ENCODE measurements at places on chromosomes 11 and 22.

DNA sequence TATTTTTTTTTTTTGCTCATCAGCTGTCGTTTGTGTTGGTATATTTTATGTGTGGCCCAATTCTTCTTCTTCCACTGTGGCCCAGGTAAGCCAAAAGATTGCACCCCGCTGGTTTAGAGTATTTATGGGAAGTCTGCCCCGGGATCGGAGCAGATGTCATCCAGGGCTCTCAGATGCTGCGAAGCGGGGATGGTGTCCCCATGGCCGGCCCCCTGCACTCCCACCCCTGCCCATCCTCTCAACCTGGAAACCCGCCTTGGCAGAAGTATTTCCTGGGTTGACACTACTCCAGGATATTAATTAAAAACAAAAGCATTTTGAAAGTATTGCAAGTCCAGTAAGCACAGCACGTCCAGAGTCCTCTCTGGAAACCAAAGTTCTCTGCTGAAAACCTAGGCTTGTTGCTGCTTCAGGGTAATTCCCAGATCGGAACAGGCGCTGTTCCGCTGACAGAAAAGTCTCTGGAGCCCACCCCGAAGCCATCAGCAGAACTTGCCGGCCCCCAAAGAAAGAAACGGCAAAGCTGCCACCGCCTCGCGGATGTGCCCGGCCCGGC is 833 bp downstream of the SCUBE2 start:
- peak; percentile 8 for DNase-seq

- peak; percentile 79 for DNase-seq
Observed at GRCh38 chr11:69280451-69280850, 13.5 kb upstream of the MYEOV start.

- no peak for DNase-seq
Observed at GRCh38 chr22:39658367-39658766, 87.8 kb downstream of the CACNA1I start.

DNA sequence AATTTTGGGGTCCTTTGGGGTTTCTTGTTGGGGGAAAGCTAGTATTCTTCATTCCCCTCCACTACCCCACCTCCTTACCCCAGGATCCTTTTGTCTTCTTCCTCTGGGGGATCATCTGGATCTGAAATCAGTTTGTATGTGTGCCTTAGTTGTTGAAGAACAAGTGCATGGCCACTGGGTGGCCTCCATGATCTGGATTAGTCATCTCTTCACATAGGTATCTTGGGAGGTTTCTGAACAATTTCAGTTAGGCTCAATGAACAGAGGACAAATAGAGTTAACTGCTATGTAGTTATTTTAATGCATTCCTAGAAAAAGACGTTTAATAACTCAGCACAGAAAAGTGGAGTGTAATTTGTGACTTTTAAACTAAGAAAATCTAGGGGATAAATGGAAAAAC is 7.1 kb upstream of the VWA5A start:
- no peak for DNase-seq

GRCh38 chr11:79686703-79687419 is 246.0 kb upstream of the TENM4 start:
- no peak for DNase-seq

DNA sequence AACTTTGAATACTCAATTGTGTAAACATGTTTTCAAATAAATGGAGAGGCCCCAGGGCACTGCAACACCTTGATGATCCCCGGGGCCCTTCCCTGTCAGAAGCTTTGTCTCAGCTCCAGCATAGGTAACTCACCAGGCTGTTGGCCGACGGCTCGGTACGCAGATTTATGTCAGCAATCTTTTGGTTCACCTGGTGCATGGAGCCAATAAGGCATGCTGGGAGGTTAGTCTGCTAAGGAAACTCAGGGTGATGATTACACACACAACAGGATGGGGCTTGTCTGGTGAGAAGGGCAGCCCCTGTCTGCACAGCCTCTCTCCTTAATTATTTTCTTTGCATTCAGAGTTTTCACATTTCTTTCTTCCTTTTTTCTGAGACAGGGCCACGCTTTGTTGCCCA is 10.8 kb downstream of the FAM227A start:
- no peak for DNase-seq

GRCh38 chr22:27159716-27160295 is 502.4 kb downstream of the MIAT start:
- DNase-seq: no peak

DNA sequence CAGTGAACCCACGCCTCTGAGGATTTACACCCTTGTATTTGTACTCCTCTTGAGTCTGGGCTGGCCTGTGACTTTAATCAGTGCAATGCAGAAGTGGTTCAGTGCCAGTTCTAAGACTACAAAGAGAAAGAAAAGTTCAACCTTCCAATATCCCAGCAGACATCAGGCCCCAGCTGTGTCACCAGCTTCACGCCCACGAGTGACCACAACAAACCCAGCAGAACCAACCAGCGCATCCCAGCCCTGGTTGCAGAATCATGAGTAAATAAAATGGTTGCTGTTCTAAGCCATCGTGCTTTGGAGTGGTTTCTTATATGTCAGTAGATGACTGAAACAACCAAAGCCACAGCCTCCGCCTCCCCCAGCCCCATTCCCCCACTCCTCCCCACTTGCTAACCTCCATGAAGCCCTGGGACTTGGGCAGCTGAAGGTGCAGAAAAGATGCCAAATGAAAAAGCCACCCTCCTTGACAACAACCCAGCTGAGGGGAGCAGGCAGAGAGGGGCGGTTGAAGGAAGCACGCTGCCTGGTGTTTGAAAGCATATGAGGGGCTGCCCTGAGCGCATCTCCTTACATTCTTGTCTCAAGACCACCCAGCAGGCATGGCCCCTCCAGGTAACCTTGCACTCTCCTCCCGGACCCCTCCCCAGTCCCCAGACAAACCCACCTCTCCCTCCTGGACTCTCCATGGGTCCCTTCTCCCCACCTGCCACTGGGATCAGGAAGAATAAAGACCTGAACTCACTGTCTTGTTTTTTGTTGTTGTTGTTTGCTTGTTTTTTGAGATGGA is 20.9 kb downstream of the TSKU start:
- DNase-seq: peak; percentile 58

DNA sequence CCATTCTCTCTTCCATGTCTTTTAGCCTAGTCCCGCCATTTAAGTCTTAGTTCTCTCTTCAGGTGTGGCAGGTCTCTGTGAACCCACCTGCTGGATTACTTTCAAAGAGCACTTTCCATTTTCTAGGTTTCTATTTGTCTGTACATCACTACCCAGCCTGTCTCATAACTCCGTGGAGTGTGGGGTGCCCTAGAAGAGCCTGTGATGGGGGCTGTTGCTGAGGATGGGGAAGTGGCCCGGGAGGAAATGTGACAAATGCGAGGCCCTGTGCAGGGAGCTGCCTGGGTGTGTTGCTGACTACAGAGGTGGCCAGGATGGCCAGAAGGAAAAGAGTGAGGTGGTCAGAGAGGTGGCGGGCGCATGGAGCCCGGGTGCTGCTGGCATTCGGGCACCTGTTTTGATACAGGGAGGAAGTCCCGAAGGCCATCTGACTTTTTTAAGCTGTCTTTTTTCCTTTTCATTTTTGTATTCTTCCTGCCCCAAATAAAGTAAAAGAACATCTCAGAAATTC is 10.7 kb downstream of the DGCR8 start:
- DNase-seq: no peak

- no peak for DNase-seq
Observed at GRCh38 chr11:118915941-118916841, 9.5 kb downstream of the BCL9L start.

GRCh38 chr11:85815186-85815931 is 4.4 kb upstream of the SYTL2 start:
- DNase-seq: peak; percentile 91

GRCh38 chr22:20763630-20764470 is 10.1 kb upstream of the SERPIND1 start:
- no peak for DNase-seq

DNA sequence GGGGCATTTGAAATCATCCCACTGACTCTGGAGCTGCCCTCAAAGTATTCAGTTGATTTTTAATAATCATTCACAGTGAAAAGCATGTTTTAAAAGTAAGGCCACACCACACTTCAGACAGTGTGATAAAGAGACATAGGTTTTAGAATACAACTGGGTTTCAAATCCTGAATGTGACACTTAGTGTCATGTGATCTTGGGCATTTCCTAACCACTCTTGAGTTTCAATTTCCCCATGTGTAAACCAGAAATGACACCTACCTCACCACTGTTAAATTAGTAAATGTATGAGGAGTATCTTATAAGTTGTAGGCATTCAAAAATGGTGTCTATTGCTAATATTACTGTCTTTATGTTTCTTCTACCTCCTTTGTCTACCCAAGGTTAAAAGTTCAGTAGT is 5.4 kb downstream of the TMEM123 start:
- DNase-seq: no peak

DNA sequence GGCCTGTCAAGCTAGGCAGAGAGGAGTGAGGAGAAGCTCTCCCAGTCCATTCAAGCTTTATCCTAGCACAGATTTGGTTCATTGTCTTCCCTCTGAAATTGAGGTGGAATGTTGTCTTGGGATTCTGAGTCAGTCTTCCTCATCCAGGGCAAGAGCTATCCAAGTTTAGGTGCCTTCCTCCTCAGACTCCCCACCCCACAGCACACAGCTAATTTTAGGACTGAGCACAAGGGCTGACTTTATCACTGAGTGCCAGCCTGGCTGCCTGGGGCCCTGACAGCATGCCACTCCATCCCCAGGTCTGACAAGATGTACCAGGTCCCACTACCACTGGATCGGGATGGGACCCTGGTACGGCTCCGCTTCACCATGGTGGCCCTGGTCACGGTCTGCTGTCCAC is 2.6 kb downstream of the PGAP2 start:
- no peak for DNase-seq

- DNase-seq: no peak
Observed at GRCh38 chr11:121578251-121578976, 125.6 kb upstream of the SORL1-AS1 start.

DNA sequence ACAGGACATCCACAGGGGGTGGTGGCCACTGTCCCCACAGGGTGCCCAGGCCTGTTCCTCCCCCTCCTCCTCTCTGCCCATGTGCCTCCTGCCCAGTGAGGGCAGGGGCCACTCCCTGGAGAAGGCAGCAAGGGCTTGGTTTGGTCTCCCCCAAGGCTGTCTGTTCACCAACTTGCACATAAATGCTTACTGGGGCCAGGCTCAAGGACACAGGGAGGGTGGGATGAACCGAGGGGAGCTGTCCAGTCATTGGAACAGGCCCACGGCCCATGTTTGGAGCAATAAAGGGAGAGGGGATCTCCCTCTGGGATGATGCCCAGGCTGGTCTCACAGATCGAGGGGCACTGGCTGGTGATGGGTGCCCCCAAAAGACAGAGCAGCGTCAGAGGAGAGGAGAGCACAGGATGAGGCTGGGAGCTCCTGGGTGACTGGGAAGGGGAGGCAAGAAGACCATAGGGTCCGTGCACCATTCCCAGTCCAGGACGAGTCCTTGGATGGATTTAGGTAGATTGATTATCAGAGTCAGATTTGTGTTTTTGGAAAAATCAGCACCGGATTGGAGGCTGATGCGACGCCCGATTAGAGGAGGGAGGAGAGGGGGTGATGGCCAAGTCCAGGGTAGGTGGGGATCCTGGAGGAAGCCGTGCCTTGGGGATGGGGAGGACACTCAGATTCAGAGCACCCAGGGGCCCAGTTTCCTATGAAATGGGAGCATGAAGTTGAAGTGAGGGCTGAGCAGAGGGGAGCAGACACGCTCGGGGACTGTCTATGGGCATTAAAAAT is 1.1 kb downstream of the IGLL5 start:
- no peak for DNase-seq

GRCh38 chr22:31537019-31537535 is 40.7 kb downstream of the SFI1 start:
- DNase-seq: no peak

GRCh38 chr11:111878385-111878848 is 548 bp downstream of the FDXACB1 start:
- no peak for DNase-seq

DNA sequence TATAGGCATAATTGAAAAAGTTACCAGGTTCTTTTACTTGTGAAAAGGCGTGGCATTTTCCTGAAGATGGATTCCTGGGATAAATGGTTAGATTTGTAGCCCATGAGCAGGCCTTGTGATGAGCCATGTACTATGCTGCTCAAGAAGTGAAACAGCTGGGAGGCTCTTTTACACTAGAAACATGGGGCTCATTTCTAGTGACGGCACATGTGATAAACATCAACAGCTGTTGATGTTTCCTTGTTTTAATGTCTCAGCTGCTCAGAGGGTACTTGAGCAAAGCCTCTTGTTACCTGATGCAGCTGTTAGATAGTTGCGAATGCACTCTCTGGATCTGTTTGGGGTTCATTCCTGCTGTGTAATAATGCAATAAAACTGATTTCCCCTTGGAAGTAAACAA is 396.8 kb downstream of the GUCY1A2 start:
- DNase-seq: no peak

DNA sequence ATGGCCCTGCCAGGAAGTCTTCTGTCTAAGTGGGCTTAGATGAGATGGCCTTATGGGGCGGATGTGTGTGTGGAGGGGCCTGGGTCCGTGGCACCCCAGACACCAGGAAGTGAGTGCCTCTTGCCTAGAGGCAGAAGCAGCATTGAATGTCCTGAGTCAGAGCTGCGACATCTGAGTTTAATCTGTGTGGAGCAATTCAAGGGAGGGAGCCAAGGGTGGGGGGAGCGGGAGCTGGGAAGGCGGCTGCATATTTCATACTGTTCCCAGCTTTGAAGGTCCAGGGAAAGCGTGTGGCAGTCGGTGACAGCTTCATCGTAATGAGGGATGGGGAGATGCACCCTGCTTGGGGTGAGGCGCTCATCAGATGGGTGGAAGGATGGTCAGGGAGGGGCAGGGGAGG is 73.5 kb upstream of the THY1 start:
- DNase-seq: peak; percentile 75

DNA sequence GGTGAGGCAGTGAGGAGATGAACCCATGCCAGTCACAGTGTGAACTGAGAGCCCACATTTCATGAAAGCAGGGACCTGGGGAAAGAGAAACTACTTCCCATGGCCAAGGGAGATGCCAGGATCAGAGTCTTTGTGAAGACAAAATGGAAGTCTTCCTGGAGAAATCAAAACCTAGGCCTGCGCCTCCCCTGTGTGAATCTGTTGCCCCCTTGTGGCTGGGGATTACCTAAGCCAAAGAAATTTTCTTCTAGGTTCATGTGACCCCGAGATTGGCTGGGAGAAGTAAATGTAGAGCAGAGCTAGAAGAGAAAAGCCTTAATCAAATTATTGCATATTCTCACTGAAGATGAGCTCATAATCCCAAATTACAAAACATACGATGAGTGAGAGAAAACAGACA is 1075.3 kb downstream of the TBC1D22A start:
- DNase-seq: peak; percentile 24

GRCh38 chr11:45048870-45049691 is 97.4 kb upstream of the PRDM11 start:
- no peak for DNase-seq

- no peak for DNase-seq
Observed at GRCh38 chr11:63877658-63878241, 38.8 kb downstream of the MARK2 start.

All from AG10803 (cell line).